ENCODE measurements at places on chromosomes 11 and 22.

DNA sequence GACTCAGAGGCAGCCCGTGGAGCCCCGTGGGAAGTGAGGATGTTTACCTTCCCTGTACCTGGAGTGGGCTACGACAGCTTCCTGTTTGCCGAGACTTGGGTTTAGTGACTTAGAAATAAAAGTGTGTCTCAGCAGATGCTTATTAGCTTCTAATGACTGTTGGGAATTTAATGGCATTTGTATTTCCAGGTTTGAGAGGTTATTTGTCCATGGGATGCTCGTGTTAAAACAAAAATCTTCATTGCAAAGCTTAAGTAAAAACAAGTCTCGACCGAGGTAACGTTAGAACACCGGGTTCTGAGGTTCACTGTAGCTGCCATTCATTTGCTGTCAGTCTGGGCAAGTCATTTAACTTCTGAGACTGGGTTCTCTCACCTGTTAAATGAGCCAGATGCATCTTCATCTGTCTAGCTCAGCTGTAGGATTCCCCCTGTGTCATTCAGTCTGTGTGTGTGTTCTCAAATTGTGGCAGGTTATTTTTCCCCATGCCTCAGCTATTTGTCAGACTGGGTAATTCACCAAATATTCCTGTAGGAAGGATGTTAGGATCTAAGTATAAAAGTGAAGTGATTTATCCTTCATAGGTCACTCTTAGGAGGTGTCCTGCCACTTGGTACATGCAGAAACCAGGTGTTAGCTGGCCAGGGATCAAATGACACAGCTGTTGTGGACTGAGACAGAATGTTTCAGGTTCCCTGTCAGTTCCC is 791 bp downstream of the EI24 start:
- no peak for DNase-seq

GRCh38 chr11:75203138-75203537 is 37.4 kb upstream of the TPBGL start:
- DNase-seq, result no peak

- DNase-seq, result no peak
Measured at GRCh38 chr11:45724153-45724552, 58.7 kb upstream of the CHST1 start.

DNA sequence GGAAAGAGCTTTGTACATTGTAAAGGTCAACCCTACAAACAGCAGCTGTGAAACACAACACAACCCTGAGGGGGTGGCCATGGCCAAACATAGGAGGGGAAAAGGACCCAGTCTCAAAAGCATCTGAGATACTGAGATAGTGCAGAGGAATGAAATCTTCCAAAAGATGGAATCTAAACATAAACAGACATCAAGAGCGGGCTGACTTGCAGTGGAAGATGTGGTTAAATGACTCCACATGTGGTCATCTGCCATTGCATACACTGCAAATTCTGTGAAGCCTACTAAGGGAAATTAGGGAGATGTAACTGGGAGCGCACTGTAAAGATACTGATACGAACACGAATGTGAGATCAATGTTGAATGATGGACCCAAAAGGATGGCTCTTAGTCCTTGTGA is 22.0 kb downstream of the BDNF start:
- no peak for DNase-seq

DNA sequence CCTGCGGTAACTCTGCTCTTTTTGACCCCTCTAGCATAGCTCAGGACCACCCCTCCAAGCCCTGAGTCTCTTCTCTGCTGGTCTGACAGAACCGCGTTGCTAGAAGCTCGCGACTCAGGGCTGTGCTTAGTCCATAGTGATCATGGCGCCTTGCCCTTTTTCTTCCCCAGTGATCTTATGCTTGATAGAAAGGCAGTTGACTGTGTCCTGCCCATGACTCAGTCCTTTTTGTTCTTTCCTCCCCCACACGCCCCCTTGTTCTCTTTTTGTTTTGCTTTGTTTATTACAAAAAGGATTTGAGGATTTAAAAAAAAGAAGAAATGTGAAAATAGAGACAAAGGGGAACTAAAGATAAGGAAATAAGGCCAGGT is 17.5 kb downstream of the IL17RA start:
- DNase-seq, result no peak

GRCh38 chr22:39255449-39256185 is 10.8 kb upstream of the PDGFB start:
- DNase-seq, result no peak

DNA sequence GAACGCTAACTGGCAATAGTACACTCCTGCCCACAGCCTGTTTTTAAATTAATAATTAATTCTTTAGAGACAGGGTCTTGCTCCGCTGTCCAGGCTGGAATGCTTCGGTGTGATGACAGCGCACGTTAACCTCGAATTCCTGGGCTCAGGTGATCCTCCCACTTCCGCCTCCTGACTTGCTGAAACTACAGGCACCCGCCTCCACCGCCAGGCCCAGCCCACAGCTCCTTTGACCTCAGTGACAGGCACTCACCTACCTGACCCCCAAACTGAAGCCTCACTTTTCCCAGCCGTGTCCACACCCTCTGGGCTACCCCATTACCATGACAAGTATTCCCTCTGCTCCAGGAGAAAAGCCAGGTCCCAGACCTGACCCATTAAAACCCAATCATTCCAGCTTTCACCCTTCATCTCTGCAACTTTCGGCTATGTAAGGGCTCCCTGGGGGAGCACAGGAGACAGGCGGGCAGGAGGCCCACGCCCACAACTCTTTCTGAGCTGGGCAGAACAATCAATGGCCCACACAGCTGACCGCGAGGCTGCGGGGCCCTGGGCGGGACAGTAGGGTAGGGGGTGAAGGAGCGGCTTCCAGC is 730 bp downstream of the LMNTD2 start:
- DNase-seq, result no peak

DNA sequence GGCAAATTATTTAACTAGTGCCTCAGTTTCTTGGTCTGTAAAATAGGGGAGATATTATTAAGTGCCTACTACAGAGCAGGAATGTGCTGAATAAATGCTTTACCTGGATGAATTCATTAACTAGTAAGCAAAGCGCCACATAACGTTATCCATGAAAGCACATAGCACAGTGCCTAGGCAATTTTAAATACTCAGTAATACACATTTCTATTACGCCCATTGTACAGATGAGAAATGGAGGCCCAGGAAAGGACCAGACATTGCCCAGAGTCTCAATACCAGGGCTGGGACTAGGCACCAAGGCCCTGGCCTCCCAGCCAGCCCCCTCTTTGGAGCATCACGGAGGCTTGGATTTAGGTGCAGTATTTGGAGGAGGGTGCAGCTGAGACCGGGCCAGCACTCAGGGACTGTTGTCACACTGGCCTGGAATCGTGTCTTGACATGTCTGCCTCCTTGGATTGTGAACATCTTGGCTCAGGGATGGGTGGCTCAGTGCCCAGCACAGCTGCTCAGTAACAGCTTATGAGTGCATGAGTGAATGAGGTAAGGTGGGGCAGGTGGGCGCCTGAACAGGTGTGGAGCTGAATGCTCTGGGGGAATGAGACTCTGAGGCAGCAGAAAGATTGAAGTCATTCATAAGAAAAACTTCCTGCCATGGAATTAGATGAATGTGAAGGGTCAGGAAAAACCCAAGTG is 42.1 kb upstream of the TPBGL start:
- no peak for DNase-seq

DNA sequence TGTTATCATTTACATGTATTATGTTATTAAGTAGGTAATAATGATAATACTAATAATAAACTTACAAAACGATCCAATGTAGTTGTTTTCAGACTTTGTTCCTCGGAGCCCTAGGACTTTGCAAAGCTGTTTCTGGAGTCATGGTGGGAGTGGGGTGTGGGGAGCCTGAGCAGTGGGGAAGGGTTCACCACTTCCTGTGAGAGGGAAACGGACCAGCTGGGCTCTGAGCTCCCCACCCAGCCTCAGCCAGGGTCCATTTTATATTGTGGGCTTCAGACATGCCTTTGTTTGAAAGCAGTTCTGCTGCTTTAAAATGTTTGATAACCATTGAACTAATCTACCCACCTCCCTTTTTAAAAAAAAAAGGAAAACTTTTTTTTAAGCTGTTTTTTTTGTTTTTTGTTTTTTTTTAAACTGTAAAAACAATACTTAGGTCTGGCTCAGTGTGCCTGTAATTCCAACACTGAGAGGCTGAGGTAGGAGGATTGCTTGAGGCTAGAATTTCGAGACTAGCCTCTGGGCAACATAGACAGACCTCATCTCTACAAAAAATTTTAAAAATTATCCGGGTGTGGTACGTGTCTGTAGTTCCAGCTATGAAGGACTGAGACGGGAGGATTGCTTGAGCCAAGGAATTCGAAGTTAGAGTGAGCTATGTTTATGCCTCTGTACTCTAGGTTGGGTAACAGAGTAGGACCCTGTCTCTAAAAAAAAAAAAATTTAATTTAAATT is 7.0 kb downstream of the SERPING1 start:
- DNase-seq, result no peak

DNA sequence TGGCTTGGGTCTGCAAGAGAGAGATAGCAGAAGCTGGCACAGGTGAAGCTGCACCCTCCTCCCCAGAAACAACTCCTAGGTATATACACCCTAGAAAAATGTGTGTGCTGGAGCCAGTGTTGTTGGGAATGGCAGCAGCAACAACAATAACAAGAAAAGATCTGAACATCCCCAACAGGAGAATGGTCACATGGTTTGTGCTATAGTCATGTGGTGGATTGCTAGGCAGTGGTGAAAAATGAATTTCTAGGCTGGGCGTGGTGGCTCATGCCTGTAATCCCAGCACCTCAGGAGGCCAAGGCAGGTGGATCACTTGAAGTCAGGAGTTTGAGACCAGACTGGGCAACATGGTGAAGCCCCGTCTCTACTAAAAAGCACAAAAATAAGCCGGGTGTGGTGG is 31.0 kb upstream of the FGF19 start:
- no peak for DNase-seq

GRCh38 chr22:19331975-19332374 is 40.5 kb upstream of the CLTCL1 start:
- DNase-seq, result no peak

- DNase-seq, result no peak
Measured at GRCh38 chr11:94184846-94185245, 56.2 kb downstream of the PANX1 start.

GRCh38 chr11:36398231-36398953 is 102.3 kb downstream of the PRR5L start:
- no peak for DNase-seq

- DNase-seq, result no peak
Measured at GRCh38 chr22:38456841-38457699, 2.1 kb upstream of the KCNJ4 start.

- no peak for DNase-seq
Measured at GRCh38 chr11:17640493-17641164, 78.7 kb upstream of the MYOD1 start.

DNA sequence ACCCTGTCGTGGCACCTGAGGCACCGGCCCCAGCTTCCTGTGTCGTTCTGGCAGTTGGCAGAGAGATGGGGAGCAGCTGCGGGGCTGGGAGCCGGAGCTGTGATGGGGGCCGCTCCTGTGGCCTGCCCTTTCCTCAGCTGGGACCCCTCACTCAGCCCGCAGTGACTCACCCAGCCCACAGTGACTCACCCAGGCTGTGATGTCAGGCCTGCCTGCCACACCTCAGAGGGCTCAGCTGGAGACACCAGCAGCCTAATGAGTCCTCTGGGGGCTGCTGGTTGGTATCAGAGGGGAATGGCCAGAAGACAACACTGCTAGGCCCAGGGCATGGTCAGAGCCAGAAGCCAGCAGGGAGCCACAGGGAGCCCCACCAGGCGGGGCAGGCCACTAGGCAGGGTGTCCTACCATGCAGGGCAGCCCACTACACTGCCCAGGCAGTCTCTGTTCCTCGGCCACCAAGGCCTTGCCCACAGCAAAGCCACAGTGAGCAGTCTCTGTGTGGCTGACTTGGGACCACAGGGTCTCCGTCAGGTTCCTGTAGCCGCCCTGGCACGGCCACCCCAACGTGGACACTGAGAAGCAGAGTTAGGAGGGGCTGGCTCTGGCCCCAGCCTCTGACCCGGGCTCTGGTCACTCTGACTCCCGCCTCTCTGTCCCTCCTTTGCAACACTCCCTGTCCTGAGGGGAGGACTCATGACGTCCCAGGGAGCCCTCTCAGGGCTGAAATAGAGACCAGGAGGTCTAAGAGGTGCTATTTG is 4.2 kb upstream of the FXYD2 start:
- no peak for DNase-seq

- DNase-seq, result no peak
Measured at GRCh38 chr11:119652907-119653659, 75.9 kb downstream of the NECTIN1 start.

DNA sequence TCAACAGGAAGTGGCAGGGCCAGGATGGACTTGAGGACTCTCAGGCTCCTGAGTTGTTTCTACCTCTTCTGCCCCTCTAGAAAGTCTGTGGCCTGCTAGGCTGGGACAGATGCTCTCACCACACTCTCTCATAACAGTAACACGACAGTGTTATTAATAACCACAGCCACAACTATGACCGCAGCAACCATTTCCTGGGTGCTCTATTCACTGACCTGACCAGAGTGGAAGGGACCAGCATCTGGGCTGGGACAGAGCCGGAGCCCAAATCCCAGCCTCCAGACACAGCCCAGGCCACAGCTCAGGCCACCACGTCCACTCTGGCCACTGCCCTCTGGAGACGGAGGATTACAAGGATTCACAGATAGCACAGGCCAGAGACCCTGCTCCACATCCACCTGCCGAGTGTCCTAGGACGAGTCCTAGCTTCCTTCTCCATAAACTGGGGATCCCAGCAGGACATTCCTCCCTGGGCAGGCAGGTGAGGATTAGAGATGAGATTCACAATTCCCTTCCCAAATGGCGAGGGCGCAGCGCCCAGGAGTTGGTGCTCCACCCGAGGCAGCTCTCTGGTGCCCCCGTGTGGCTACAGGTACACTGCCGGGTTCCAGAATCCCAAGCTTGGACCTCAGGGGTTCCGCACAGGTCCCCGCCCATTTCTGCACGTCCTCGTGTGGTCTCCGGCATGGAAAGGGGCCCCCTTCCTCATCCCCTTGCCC is 7.1 kb downstream of the PNPLA5 start:
- DNase-seq, result peak; percentile 75

GRCh38 chr22:49934891-49935557 is 16.6 kb downstream of the CRELD2 start:
- DNase-seq, result no peak

GRCh38 chr11:93196816-93197379 is 893 bp downstream of the SLC36A4 start:
- peak; percentile 4 for DNase-seq

DNA sequence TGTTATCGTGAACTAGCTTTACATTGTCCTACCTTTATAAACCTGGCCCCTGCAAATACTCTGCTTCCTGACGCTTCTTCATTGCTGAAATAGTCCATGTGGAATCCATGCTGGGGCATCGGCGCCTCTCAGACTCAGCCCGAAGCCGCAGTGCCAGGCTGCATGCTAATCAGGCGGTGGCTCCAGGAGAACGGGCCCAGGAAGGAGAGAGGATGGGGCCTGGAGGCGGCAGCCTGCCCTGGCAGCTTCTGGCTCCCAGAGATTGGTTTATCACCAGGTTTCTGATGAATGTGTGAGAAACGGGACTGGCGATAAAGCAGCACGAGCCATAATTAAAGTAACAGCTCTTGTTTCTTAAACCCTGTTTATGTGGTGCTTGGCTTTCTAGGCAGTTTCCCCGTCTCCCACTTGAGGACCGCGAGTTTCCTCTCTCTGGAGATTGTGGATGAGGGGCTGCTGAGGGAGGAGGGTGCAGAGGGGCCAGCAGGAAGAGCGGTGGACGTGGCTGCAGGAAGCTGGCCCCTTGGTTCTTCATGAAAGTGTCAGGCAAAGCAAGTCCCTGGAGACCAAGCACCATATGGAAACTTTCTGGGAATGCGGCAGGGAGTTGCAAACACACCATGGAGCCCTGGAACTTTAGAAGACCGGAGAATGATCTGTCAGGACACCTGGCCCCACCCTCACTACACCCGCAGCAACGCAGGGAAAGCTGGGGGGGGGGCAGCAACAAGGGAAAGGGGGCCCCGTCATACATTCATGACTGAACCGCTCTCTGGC is 93.4 kb downstream of the NTM start:
- no peak for DNase-seq
